ENCODE measurements at places on chromosomes 2 and 18.
A peak's percentile ranks its signal among the peaks of the same experiment; 100 is the strongest.

- DNase-seq, result no peak
Measured at GRCh38 chr2:64222351-64222750, 78.1 kb upstream of the PELI1 start.

- peak; percentile 84 for DNase-seq
Measured at GRCh38 chr2:219002395-219003266, 9.4 kb upstream of the CRYBA2 start.

- no peak for DNase-seq
Measured at GRCh38 chr2:136135921-136136906, 18.3 kb upstream of the CXCR4 start.

DNA sequence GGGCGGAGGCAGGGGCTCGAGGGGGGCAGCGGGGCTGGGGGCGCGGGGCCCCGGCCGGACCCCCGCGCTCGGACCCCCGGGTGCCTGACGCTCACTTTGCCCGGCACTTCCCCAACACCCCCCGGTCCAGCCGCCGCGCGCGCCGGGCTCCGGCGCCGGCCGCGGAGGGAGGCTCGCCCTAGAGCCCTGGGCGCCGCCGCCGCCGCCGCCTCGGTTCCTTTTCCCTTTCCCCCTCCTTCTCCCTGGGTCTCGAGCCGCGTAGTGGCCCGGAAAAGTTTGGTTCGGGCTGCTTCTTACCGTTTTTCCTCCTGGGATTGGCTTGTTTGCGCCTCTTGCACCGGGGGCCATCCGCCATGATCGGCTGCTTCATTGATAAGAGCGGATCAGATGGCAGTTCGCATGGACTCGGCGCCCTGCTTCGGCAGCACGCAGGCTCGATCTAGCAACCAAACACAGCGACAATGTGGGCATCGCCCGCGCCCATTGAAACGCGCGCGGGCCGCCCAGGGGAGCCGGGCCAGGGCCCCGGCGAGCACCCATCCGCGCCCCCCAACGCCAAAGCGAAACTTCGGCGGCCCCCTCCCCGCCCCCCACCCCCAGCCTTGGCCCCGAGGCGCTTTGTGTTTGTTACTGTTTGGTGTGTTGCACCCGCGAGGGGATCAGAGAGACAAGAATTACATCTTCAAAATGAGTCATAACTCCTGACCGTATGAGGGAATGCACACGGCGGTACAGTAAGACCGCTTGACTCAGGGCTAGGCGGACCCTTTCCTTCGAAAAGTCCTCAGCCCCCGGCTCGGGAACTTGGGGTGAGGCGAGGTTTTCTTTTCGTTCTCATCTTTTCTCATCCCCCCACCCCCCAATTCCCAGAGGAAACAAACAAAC, 2.7 kb downstream of the ZEB2 start:
- DNase-seq, result no peak

- no peak for DNase-seq
Measured at GRCh38 chr2:97952357-97952756, 43.4 kb downstream of the TMEM131 start.

GRCh38 chr2:179538406-179539123, 273.9 kb upstream of the SESTD1 start:
- DNase-seq, result no peak

GRCh38 chr2:175606010-175606841, 395.8 kb downstream of the LNPK start:
- no peak for DNase-seq
